ENCODE measurements at places on chromosomes 12 and 14.

DNA sequence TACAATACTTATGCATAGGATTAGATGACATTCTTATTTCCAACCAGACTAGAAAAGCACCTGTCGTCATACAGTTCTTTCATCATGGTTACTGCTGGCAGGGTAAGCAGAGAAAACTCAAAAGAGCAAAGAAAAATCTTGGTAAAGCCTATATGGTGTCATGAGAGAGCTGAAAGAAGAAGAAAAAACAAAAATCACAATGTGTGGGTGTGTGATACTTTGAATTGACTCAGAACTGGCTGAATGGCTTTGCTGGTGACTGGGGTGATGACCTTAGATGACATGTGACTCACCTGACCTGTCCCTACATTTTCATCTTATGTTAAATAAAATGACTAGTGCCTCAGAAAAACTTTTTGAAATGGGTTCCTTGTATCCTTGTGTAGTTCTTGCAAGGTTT, 278.1 kb upstream of the LMO3 start:
- no peak for DNase-seq

- no peak for DNase-seq
Observed at GRCh38 chr14:51305751-51306150, 65.7 kb downstream of the TMX1 start.

DNA sequence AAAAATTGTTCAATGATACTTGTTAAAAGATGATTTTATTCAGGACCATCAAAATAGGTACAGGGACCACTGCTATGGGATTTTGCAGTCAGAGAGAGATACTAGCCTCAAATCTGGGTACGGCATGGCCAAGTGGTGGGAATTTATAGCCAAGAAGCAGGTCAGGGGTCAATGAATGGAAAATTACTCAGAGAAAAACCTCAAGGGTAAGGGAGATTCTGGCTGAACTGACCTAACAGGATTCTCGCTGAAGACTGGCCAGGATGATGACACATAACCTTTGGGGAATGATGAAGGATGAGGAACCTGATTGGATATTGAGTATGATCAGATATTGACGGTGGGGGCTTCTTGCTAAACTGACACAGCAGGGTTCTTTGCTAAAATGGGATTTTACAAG, 32.7 kb downstream of the DEPDC4 start:
- DNase-seq: no peak

DNA sequence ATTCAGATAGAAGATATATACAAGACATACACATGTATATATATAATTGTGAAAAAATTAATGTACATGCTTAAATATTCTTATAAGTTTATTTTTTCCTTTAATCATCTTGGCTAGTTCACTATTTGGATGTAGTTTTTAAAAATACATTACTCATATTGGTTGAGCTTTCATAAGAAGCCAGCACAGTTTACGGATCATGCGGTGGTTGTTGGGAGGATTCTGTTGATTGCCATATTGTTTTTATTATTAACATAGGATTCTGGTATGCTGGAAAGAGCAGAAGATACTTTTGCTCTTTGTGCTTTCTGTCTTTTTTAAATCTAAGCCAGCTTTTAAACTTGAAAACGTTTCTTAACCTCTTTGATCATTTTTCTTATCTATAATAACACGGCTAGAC, 163.4 kb downstream of the OTOGL start:
- DNase-seq: no peak

DNA sequence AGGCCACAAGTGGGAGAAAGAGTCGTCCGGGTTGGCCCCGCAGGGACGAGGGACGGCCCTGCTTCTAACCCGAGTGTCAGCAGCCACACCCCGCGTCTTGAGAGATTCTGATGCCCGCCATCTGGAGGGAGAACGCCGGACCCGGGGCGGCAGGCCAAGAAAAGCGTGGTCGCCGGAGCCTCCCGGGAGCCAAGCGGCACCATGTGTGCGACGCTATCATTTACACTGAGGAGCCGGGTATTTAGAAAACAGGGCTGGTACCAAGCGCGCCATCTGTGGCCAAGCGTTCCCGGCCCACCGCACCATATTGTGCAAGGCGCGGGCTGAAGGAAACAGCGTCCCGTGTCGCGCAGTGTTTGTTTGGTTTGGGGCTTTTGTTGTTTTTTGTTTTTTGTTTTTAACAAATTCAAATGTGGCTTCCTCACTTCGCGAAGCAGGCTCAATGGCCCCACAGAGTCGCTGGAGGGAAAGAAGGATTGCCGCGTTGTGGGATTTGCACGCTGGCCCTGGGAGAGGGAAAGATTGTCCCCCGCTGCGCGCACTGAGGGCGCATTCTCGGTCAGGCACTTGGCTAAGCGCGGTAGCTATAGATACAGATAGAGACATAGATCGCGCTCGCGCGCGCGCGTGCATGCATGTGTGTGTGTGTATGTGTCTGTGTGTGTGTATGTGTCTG, 153.8 kb downstream of the BCL11B start:
- no peak for DNase-seq

DNA sequence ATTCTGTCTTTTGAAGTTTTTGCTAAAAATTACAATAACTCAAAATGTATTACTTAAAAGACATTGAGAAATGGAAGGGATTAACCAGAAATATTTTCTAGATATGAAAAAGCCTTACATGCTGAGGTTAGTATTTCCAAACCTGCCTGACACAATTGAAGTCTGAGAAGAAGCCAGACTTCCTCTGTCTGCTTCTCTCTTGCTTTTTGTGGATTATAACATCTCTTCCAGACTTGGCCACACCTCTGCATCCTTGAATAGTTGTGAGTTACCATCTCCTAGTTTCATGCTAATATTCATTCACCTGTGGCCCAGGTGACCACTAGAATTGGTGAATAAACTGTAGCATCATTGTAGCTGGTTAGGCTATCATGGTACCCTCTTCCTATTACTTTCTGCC, 497.6 kb downstream of the SLC16A7 start:
- DNase-seq: no peak

- DNase-seq: no peak
Observed at GRCh38 chr12:72511906-72512305, 239.7 kb downstream of the TRHDE start.

DNA sequence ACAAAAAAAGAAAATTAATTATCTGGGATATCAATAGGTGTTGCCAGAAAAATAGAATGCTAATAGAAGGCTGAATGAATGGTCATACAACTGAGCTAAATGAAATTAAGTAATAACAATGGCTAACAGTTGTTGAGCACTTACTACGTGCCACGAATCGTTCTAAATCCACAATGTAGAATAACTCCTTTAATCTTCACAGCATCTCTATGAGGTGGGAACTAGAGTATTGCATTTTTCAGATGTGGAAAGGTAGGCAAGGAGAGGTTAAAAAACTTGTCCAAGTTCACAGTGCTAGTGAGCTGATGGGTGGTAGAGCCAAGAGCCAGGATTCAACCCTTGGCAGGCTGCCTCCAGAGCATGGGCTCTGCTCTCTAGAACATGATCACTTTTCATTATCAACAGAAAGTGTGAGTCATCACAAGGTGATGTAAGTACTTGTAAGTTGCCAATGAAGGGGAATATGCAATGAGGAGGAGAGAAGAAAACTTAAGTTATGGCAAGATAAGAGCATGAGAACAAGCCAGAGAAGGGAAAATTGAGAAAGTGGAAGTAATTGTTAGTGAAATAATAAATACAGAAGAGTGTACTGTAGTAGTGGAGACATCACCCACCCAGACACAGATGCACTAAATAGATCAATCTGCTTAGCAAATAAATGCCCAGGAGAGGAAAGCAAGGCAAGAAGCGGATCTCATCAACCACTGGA, 122.1 kb downstream of the PRKD1 start:
- DNase-seq: no peak

- DNase-seq: no peak
Observed at GRCh38 chr14:25394791-25395391, 344.9 kb upstream of the STXBP6 start.

GRCh38 chr12:102444707-102445106, 35.7 kb downstream of the IGF1 start:
- DNase-seq: no peak

DNA sequence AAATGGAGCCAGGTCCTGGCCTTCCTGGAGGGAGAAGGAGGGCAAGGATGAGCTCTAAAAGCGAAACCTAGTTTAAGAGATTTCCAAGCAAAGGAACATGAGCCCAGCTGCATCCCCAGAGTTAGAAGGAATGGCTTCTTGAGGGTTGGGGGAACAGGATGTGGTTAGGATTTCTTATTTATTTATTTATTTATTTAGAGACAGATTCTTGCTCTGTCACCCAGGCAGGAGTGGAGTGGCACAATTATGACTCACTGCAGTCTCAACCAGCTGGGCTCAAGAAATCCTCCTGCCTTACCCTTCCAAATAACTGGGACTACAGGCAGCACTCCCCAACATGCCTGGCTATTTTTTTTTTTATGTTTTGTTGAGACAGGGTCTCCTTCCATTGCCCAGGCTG, 25.3 kb upstream of the TMEM106C start:
- DNase-seq: no peak

Data from activated T-helper 1 cell treated with anti-CD3 and anti-CD28 coated beads, Interleukin-12 subunit alpha, Interleukin-12 subunit beta, Interleukin-2, Interleukin-4 antibody, amounts not matched to agents 30 ng/mL and 10 ng/mL and 1 ng/mL, durations not matched to agents 14 hours and 24 hours and 36 hours (primary cell).